ENCODE measurements at places on chromosomes 6 and 20.

DNA sequence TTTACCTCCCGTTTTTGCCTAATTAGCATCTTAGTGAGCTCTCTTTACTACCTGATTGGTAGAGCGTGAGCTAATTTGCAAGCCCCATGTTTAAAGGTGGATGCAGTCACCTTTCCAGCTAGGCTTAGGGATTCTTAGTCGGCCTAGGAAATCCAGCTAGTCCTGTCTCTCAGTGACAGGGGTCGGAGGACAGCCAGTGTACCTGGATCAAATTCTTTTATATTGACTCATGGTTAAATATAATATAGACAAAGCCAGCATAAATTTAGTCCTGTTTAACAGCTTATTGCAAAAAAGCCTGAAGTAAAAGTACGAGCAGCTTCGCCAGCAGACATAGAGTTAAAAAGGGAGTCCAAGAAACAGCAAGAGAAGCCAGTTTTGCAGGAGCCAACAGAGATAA is 12.2 kb upstream of the GSTA3 start:
- DNase-seq: no peak

- no peak for DNase-seq
Measured at GRCh38 chr20:5996765-5997164, 46.3 kb downstream of the MCM8 start.

DNA sequence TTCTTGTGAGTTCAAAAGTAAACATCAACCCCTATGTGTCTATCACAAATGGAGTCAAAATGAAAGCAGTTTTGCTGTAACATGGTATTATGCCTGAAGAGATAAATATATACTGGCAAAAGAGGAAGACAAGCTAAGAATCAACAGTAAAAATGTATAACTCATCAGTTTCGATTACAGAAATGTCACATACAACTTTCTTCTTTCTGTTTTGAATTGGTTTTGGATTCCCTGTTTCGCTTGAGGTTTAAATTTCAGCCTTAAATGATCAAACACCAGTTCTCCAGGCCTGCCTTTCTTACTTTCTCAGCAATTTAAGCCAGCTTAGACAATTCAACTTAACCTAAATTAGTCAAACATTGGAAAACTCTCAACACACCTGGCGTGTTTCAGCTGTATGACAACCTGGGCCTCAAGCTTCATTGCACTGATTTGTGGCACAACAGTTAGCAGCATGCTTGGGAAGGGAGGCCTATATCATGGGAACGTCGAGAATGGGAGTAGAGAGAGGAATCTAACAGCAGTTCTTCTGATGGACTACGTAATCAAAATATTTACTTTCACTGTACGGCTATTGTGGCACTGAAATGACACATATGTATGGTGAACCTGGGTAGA is 51.9 kb upstream of the MARCKS start:
- no peak for DNase-seq

DNA sequence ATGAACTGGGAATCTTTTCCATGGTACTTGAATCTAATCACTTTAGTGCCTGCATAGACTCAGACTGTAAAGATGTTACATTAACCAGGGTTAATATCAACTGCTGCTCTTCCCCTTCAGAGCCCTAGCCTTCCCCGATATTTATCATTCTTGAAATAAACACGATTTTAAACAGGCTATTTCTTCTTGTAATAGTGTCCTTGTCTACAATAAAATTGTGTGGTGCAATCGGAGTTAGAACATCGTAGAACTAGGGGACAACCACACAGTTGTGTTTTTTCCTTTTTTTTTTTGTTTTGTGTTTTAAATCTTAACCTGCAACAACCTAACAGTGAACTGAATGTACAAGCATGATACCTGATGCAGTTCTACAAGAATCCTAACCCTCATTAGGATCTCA is 4.5 kb downstream of the GJA1 start:
- no peak for DNase-seq

- DNase-seq: no peak
Measured at GRCh38 chr20:14707865-14708596, 370.6 kb upstream of the FLRT3 start.

- DNase-seq: peak; percentile 56
Measured at GRCh38 chr6:21005816-21006570, 471.7 kb downstream of the CDKAL1 start.

- no peak for DNase-seq
Measured at GRCh38 chr6:142280927-142281326, 20.9 kb upstream of the ADGRG6 start.

DNA sequence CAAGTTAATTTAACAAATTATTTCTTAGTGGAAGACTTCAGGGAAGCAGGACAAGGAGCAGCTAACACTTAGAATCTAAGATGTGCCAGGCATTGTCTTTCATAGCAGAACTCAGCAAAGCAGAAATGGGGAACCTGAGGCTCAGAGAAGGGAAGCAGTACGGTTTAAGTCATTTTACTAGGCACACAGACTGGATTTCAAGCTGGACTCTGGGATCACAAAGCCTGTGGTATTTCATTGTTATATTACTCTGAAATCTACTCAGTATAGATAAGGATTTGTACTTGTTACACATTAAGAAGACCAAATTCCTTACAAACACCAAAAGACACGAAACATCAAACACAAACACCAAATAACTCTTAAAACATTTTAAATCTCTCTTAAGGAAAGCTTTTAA is 199.6 kb downstream of the ISM1 start:
- no peak for DNase-seq

GRCh38 chr20:64145458-64146300 is 18.6 kb upstream of the MYT1 start:
- peak; percentile 42 for DNase-seq

All from SJSA1 (cell line).